ENCODE measurements at places on chromosomes 16 and 17. TPM values are rescaled to one million over a fixed set of nuclear protein-coding genes. Genes with fewer than 3 reads are reported as not detected.

Gene DDX28
- total RNA-seq: 28.8 TPM

Gene UNC13D
- 165 TPM for total RNA-seq

Gene ZG16B
- 0.63 TPM for total RNA-seq

Gene OR1G1
- total RNA-seq: not detected

Gene CCL4L2
- total RNA-seq: 831 TPM

Gene SECTM1
- total RNA-seq: 0.80 TPM

Gene ELAC2
- 84.3 TPM for total RNA-seq

Gene UBALD2
- total RNA-seq: 177 TPM

Gene DCTPP1
- total RNA-seq: 182 TPM

Gene BRCA1
- 77.5 TPM for total RNA-seq

Gene FOXN1
- not detected for total RNA-seq

Gene DPEP2
- 1.3 TPM for total RNA-seq

Gene CD300LB
- not detected for total RNA-seq

Gene TNFSF13
- 1.0 TPM for total RNA-seq

Gene HBQ1
- total RNA-seq: 1.3 TPM

Gene PLLP
- 0.17 TPM for total RNA-seq

Gene NECAB2
- not detected for total RNA-seq

Gene PRRT2
- total RNA-seq: 0.67 TPM

Gene OTOP2
- total RNA-seq: not detected

Gene KRT27
- total RNA-seq: not detected

Gene WFDC1
- total RNA-seq: not detected

Gene TBC1D3E
- not detected for total RNA-seq

Gene TMEM220
- total RNA-seq: 0.90 TPM

Gene TLCD3B
- total RNA-seq: 1.1 TPM

Gene NGFR
- total RNA-seq: not detected

All from activated CD8-positive, alpha-beta memory T cell treated with anti-CD3 and anti-CD28 coated beads for 36 hours (primary cell).